ENCODE measurements at places on chromosomes 2 and 18.

- DNase-seq = no peak
Measured at GRCh38 chr2:208872591-208872990, 466.0 kb downstream of the PTH2R start.

DNA sequence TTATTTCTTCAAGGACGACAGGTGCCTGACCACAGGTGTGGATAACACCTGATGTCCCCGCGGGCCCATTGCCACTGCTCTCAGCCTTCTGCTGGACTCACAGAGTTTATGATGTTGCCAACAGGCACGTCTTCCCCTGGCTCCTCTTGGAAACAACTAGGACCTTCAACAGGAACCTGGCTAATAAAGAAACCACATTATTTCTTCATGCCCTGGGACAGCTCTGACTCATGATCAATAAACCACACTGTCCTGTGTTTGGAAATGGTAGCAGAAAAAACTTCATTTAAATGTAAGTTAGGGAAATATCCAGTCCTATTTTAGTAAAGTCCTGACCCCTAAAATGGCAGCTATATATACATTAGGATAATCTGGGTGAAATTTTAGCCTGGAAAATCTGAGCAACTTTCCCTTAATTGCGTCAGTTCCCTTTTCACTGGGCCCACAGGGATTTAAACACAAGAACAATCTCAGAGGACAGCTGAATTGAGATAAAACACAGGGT lies 158.9 kb downstream of the VAPA start:
- DNase-seq = no peak

GRCh38 chr18:49073437-49073836 lies 122.7 kb upstream of the SMAD7 start:
- no peak for DNase-seq

DNA sequence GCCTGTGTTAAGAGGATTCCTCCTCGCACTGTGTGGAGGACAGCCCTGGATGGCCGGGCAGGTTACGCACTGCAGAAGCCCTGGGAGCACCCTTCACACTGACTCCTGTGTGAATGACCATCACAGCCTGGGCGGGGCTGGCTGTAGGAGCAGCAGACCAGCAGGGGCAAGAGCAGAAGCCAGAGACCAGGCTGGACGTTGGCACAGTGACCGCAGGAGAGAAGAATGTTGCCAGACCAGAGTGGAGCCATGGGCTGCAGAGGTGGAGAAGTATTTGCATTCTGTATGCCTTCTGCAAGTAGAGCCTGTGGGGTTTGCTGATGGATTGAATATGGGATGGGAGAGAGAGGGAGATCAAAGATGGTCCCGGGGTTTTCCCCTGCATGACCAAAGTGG lies 23.1 kb downstream of the LRRFIP1 start:
- no peak for DNase-seq

GRCh38 chr2:190763901-190764514 lies 115.1 kb downstream of the NAB1 start:
- DNase-seq = no peak

DNA sequence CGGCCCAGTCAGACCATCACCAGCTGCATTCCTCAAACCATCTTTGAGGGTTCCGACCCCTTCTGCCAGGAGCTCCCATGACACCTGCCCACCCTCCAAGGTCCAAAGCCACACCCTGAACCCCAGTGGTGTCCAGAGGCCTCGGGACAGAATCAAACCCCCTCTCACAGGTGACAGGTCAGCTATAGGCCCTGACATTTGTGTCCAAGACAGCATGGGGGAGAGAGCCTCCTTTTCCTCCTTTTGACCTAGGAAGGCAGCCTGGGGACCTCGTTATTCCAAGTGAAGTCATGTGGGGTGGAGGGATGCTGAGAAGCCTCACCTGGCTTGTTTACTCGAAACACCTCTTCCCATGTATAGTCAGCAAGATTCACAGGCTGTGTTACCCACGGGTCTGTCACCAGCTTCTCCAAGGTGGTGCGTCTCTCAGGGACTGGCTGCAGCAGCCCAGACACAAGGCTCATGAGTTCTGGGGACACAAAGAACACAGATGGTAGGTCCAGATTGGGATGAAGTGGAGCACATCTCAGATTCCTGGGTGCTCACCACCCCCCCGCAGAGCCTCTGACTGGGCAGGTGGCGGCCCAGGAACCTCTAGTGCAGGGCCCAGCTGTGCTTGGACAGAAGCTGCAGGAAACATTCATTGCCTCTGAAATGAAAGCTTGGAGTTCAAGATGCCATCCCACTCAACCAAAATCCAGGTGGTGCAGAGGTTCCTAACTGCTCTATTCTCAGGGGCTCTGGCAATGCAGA lies 5.1 kb upstream of the MTERF4 start:
- DNase-seq = no peak

DNA sequence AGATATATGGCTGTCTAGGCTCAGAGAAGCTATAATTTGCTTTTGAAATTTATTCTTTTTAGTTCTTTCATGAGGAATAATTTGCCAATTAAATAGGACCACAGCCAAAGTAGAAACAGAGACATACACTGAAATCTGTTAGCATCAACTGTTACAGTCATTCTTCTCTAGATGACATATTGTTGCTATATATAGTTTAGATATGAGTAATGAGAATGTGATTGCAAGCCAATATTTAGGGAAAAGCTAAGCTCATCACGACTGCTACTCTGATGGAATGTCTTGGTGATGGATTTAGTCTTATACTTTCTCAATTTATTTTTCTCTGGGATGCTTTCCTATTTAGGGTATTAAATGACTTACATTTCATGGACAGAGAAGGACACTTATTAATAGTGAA lies 259.1 kb downstream of the LNPK start:
- no peak for DNase-seq

- no peak for DNase-seq
Measured at GRCh38 chr2:101751875-101752619, 54.5 kb downstream of the MAP4K4 start.

- no peak for DNase-seq
Measured at GRCh38 chr2:146992057-146992456, 852.8 kb upstream of the ACVR2A start.

DNA sequence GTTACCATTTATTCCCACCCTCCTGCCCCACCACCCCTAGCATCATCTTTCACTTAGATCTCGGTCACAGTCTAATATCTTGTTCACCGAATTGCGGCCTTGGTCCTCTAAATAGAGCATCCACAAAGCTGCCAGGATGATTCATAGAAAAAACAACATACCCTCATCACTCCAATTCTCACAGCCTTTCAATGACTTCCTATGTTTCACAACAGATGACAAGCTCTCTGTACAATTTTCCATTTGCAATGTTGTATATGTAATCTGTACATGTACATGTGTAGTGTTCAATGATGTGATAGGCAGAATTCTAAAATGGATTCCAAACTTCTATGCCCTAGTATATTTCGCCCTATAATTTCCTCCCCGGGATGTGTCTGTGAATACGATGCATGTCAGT lies 675.6 kb upstream of the CELF4 start:
- DNase-seq = no peak

DNA sequence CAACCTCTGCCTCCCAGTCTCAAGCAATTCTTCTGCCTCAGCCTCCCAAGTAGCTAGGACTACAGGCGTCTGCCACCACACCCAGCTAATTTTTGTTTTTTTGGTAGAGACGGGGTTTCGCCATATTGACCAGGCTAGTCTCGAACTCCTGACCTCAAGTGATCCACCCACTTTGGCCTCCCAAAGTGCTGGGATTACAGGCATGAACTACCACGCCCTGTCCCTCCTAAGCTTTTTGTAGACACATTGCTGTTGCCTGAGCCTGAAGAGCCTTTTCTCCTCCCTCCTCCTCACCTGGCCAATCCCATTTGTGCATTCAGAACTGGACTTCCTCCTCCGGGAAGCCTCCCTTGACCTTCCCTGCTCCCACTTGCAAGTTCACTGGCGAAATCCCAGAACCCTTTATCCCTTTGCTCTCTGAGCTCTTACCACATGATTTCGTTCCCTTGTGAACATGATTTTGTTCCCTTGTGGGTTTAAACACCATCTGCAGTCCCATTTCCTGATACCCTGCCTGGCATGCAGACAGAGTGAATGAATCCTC lies 2.6 kb downstream of the C2orf72 start:
- DNase-seq = no peak

- DNase-seq = no peak
Measured at GRCh38 chr18:13584825-13585224, 141.5 kb downstream of the FAM210A start.

- DNase-seq = peak; percentile 25
Measured at GRCh38 chr2:49035481-49035880, 118.8 kb downstream of the FSHR start.

DNA sequence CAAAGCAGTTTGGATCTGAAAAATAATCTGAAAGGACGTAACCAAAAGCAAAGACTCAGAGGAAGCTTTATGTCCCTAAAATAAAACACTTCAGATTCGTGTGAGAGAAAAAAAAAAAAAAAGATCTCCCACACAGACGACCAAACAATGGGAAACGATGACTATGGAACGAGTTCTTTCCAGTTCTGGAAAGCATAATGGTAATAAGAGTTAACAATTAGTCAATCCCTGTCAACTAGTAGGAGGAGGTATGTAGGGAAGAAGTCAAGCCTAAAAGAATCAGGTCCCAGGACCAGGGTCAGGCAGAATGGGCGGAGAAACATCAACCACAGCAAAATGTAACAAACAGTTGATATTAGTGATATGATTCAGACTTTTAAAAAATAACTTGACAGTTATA lies 170.3 kb upstream of the SETBP1 start:
- no peak for DNase-seq

GRCh38 chr2:215403441-215404347 lies 32.2 kb downstream of the FN1 start:
- no peak for DNase-seq

DNA sequence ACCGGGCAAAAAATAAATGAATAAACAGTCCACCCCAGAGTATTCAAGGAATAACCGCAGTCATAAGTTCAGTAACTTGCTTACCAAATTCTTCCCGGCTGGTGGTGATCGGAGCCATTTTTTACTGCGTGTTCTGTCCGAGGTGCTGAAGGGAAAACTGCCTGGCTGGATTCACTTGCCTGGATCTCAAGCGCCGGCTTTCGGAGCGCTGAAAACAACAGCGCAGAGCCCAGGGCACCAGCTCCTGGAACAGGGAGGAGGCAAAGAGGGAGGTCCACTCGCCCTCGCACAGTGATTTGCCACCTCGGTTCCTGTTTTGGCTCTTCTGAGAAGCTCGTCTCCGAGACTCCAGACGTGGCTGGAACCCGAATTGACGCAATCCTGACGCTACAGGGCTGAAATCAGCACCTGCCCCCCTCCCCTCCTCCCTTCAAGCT lies at the start of gene SYT4:
Gene SYT4, minus strand, starts transcription at position 327 of the 437 bp plus-strand sequence. Its CDS starts 209 bp downstream, at position 118.
- peak; percentile 62 for DNase-seq

DNA sequence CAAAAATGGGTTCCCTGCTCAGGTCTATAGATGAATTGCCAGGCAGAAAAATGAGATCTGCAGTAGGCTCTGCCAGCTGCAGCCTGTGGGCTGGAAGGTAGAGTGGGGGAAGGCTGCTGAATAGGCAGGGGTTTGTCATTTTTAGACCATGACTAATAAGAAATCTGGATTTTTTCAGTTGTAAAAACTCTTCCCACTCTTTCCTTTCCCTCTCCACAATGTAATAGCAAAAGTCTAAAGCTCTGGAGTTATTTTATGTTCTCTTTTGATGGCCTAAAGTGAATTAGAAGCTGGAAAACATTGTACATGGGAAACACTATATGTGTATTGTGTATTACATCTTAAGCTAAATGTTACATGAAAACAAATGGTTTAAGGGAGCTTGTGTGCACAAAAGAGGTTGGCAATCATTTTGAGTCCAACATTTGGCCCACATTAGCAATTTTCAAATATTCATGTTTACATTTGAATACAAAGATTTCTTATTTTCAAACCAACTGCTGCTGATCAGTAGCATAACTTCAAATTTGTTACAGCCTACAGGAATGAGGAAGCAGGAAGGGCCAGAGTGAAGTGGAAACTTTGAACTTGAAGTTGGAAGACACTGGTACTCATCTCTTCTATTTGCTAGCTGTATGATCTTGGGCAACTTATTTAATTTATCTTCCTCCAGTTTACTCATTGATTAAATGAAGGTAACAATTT lies 407.1 kb downstream of the SLC4A3 start:
- DNase-seq = no peak

DNA sequence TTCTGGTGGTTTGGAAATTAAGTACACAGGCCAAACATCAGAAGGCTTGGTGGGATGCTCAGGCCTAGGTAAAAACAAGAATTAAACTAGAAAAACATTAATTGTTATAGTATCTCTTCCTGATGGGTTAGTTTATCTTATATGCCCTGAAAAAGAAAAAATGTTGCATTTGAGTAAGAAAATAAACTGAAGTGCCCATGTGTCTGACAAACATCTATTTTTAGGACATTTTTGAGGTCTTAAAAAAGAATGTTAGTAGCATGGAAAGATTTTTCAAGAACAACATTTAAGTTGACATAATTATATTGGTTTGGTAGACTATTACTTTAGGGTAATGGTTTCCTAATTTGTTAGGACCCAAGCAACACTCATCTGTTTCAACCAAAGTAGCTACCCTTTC lies 140.1 kb upstream of the RND3 start:
- no peak for DNase-seq

DNA sequence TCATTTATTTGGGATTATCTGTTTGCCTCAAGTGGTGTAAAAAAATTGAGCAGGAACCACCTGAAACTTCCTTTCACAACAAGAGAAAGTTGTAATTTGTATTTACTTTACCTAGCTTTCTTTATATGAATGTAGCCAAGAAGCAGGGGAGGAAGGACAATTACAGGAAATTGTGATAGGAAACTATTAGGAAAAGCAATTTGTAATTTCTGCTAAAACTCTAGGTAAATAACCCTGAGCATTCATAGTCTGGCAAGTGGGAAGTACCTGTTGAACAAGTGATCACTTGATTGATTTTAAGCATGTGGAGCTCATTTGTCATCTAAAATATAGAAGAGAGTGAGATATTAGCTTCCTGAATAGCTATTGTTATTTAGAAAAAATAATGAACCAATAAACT lies 5.0 kb downstream of the TFPI start:
- DNase-seq = no peak

GRCh38 chr2:45028276-45028675 lies 19.0 kb upstream of the SIX2 start:
- DNase-seq = no peak

- DNase-seq = no peak
Measured at GRCh38 chr2:238021327-238021726, 39.5 kb upstream of the SCLY start.

GRCh38 chr2:28165087-28165635 lies 227.5 kb upstream of the FOSL2 start:
- DNase-seq = no peak

DNA sequence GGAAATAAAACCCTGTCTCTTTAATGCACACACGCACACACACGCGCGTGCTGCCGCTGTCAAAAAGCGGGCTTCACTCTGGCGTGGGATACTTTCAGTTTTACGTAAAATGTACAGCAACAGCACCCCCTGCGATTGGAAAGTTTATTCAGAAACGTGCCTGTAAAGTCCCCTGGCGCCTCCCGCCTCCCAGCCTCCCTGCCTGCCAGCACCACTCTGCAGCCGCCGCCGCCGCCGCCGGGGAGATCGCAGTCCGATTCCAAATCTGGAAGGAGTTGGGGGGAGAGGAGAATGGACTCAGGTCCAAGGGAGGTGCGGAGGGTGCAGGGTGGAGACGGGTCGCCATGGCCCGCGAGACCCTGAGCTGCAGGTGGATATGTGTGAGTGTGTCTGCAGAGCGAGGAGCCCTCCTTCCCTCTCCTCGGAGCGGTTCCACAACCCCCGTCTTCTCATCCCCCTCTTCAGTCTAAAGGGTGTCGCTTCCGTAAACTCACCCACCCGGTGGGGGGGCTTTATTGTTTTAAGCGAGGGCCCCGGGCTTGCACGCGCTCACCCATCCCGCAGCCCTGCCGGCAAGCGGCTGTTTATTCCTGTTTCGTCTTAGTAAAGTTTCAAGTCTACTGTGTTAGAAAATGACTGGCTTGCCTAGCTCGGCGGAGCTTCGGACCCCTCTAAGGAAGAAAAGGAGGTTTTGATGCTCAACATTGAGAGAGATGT lies 1.8 kb upstream of the BCL11A start:
- DNase-seq = peak; percentile 76

Measured in D341Med (cell line).